Activated T-helper 9 cell treated with anti-CD3 and anti-CD28 coated beads, Interleukin-2, amount 50 U/mL, for 16 hours (primary cell): ENCODE measurements at places on chromosomes 13 and 19.

- no peak for DNase-seq
Observed at GRCh38 chr19:41064974-41065569, 23.2 kb upstream of the CYP2A13 start.

DNA sequence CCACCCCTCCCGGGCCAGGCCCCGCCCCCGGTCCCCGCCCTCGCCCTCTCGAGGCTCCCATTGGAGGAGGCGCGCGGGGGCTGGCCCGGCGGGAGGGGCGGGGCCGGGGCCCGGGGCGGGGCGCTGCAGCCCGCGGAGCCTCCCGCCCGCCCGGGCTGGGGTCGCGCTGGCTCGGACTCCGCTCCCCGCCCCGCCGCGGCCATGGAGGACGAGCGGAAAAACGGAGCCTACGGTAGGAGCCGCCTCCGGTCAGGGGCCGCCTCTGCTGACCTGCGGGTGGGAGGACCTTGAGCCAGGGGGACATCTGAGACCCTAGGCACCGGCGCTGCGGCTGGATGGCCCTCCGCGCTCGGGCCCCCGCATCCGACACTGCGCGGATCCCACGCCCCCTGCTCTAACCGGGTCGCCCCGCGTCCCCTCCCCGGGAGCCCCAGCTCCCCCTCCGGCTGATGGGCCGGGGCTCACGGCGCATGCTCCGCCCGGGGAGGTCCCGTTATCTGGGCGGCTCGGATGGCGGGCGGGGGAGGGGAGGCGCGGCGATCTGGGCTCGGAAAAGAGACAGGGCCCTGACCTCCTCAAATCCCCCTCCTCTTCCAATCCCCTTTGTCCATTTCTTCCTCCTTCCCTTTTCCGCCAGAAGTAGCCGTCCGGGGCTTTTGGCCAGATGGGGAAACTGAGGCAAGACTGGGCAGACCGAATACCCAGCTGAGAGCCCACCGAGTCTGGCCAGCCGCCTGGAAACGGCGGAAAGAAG lies 15.4 kb upstream of the AP1M2 start:
- DNase-seq: peak; percentile 85

- DNase-seq: no peak
Observed at GRCh38 chr13:46607768-46608564, 55.0 kb downstream of the LRCH1 start.

DNA sequence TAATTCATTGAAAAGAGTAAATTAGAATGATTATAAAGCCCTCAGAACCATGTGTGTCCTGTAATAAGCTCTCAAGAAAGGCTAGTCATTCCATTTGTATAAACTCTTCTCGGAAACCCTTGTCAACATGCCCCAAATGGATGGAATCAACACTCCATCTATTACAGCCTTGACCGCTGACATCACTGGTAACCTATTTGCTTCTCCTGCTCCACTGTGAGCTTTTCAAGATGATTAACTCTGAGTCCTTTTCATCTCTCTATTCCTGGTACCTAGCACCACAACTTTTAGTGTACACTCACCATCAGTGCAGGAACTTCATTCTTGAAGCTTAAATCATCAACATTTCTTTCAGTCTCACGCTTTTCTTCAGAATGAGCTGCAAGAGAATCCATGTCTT lies 612.0 kb downstream of the DCT start:
- no peak for DNase-seq

GRCh38 chr13:37277007-37277406 lies 171.5 kb upstream of the CSNK1A1L start:
- DNase-seq: no peak
